T-helper 17 cell (primary cell): ENCODE measurements at places on chromosomes 16 and 17.

- no peak for DNase-seq
Observed at GRCh38 chr17:65584604-65585521, 23.4 kb upstream of the AXIN2 start.

GRCh38 chr17:58112970-58113631 lies 29.9 kb downstream of the DYNLL2 start:
- peak; percentile 60 for DNase-seq

DNA sequence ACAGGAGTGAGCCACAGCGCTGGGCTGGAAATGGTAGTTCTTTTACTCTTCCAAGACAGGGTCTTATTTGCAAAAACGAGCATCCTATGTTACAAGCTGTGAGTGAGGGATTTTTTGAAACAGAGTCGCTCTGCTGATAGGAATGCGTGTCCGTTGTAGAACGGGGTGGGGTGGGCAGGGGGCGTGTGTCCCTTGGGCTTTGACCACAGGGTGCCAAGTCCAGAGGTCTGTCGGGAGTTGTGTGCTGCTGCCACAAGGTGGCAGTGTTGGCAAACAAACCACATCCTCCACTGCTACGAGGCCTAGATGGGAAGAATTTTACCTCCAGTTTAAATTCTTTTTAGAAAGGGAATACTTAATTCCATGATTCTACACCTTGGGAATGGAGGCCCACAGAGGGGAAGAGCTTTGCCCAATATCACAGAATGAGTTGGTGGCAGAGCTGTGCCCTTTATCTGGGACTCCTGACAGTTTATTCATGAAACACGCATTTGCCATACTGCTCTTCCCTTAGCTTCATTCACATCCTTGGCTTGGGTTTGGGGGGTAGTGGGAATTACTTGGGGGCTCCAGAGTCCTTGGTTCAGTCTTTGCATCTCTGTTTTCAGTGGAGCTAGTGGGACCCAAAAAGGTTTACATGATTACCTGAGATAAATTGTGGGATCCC lies 30.6 kb upstream of the ETV4 start:
- DNase-seq = peak; percentile 49

GRCh38 chr16:26889740-26890139 lies 177.0 kb upstream of the C16orf82 start:
- DNase-seq = no peak

GRCh38 chr16:49987381-49987780 lies 37.6 kb upstream of the CNEP1R1 start:
- DNase-seq = no peak
